Endodermal cell (in vitro differentiated cells): ENCODE measurements at places on chromosomes 7 and 10. TPM values are rescaled to one million over a fixed set of nuclear protein-coding genes. Genes with fewer than 3 reads are reported as not detected.
A peak's percentile ranks its signal among the peaks of the same experiment; 100 is the strongest.

The ARMC3 gene
- 1.5 to 4.3 TPM (median 3.0 TPM) in 3 replicates for total RNA-seq

The OR2A25 gene
- not detected in 3 replicates for total RNA-seq

The PRR15 gene
- total RNA-seq: 2.7 to 5.0 TPM (median 4.0 TPM) in 3 replicates

The GSTO2 gene
- total RNA-seq: 15.8 and 17.8 TPM in 2 replicates

The CCDC201 gene
- not detected in 3 replicates for total RNA-seq

The PCDH15 gene
- total RNA-seq: 0.86 and 0.95 TPM in 2 replicates

The MGMT gene
- total RNA-seq: 27.3 to 28.6 TPM (median 27.4 TPM) in 3 replicates

- H3K36me3 ChIP-seq: no peaks in the 10 kb centered on the region
- no peaks in the 10 kb centered on the region for H3K4me1 ChIP-seq
- H3K27me3 ChIP-seq: no peaks in the 10 kb centered on the region
- no peak overlapping the region for H3K27ac ChIP-seq
Observed at GRCh38 chr7:91527460-91527859, 263.2 kb downstream of the FZD1 start.

- H3K4me3 ChIP-seq: no peak overlapping the region
- DNase-seq: no peak
- no peaks in the 10 kb centered on the region for H3K4me1 ChIP-seq
- H3K27me3 ChIP-seq: no peaks in the 10 kb centered on the region
- no peak overlapping the region for H3K27ac ChIP-seq
Observed at GRCh38 chr10:30383356-30383755, 34.3 kb upstream of the MTPAP start.

- peak overlapping the region; percentile 95 for H3K4me3 ChIP-seq
- DNase-seq: no peak
- no peaks in the 10 kb centered on the region for H3K36me3 ChIP-seq
- H3K27ac ChIP-seq: no peak overlapping the region
Observed at GRCh38 chr10:87865241-87865881, 1.9 kb downstream of the PTEN start.

DNA sequence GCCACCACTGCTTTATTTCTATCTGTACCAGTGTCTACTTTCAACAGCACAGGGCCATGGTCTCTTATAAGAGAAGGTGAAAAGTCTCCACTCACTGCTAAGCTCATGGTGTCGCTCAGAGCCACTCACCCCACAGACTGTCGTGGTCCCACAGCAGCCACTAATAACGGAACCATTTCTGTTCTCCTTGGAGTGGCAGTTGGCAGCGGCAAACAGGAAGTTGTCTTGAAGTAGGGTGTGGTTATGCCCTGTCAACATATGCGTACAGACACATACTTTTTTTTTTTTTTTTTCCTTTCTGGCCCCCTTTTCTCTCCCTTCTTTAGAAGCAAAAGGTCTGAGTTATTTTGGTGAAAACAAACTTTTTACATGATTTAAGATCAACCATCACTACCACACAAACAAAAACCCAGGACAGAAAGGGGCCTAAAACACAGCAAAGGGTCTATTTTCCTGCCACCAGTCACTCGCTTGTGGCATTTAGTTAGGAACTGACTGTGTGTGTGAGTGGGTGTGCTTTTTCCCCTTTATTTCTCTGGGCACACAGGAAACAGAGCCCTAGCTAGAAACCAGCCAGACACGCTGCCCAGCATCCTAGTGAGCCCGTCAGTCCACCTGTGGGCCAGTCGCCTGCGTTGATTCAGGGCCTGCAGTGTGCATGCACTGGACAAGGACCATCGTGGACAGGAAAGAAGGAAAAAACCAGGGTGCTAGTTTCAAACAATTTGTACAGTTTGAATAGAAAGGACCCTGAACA lies 96.7 kb upstream of the EFCAB10 start:
- no peak for DNase-seq
- no peak overlapping the region for H3K27ac ChIP-seq
- no peaks in the 10 kb centered on the region for H3K27me3 ChIP-seq
- H3K4me1 ChIP-seq: peaks cover 22% of the 10 kb centered on the region

DNA sequence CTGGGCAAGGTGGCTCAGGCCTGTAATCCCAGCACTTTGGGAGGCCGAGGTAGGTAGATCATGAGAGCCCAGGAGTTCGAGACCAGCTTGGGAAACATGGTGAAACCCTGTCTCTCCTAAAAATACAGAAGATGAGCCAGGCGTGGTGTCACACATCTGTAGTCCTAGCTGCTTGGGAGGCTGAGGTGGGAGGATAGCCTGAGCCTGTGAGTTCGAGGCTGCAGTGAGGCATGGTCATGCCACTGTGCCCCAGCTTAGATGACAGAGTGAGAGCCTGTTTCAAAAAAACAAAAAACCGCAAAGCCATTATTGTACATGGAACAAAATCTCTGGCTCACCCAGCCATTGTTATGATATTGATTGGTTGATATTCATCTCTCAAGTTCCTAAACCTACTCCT lies 53.7 kb downstream of the KMT2E start:
- DNase-seq: no peak
- peaks cover 89% of the 10 kb centered on the region for H3K36me3 ChIP-seq
- no peaks in the 10 kb centered on the region for H3K27me3 ChIP-seq
- no peak overlapping the region for H3K4me3 ChIP-seq

DNA sequence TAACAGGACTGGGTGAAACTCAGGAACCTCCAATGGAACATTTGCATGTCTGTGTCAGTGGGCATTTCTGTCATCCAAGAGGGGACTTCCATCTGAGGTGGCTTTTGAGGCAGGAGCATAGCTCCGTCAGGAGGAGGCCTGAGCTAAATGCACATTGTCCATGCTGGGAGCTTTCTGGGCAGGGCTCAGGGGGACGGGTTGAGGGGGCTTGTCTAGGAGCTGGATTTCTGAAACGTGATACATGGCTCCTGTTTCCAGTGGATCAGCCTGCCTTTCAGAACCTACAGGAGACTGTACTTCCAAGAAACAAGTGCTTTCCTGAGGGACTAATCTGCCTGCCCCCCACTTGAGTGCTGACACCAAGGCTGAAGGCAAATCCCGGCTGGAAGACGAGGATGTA lies 40.5 kb upstream of the GDF10 start:
- H3K4me3 ChIP-seq: no peak overlapping the region
- no peaks in the 10 kb centered on the region for H3K36me3 ChIP-seq
- peaks cover 9% of the 10 kb centered on the region for H3K4me1 ChIP-seq
- no peaks in the 10 kb centered on the region for H3K27me3 ChIP-seq
- no peak overlapping the region for H3K27ac ChIP-seq

DNA sequence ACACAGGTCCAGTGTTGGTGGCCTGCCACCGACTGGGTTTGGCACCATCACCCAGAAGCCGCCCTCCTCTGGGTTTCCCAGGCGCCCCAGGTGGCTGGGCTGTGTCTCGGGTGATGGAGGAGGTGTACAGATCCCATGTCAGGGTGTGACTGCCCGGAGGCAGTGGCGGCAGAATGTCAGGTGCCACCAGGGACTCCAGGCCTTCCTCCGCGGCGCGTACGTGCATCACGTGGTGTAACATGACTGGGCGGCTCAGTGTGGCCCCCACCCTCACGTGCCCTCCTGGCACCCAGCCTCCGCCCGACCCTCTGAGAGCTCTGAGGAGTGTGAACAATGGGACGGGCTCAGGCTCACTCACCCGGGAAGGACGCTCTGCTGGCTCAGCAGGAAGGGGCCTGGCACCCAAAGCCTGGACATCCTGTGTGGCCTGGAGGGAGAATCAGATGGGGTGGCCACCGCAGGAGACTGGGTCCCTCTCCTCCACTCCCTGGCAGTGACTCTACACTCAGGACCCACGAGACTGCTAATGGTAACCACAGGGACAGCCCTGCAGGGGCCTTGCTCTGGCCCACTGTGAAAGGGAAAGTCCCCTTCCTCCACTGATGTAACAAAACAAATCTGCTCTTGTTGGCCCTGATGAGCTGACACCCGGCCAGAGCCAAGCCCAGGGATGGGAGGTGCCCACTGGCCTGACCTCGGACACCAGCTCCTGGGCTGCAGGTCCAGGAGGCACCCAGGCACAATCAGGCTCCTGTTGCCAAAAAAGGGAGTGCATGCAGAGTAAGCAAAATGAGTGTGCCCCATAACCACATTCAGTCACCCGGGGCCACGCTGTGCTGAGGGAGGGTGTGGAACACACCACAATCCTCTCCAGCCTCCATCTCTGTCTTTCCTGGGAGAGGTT lies 164.8 kb downstream of the PRKAG2 start:
- DNase-seq: no peak
- no peaks in the 10 kb centered on the region for H3K4me1 ChIP-seq
- no peaks in the 10 kb centered on the region for H3K27me3 ChIP-seq

DNA sequence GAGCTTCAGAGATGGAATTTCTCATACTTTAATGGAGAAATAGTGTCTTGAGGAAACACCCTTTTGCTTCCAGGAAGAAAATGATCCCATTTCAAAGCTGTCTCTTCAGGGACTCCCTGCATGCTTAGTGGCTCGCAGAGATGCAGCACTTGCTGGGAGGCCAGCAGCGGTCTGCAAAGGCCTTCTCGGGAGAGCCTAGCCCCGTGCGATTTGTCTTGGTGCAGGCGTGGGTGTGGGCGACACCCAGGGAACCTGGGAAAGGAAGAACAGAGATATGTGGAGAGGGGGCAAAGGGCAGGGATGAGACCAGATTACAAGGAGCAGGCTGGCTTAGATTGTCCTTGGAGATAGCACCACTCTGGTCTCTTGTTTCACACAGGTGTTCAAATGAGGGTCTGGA lies 352.3 kb upstream of the PODXL start:
- no peaks in the 10 kb centered on the region for H3K36me3 ChIP-seq
- H3K4me3 ChIP-seq: no peak overlapping the region
- DNase-seq: peak; percentile 67
- no peak overlapping the region for H3K27ac ChIP-seq
- H3K27me3 ChIP-seq: no peaks in the 10 kb centered on the region

GRCh38 chr10:132389433-132390169 lies 7.4 kb upstream of the PWWP2B start:
- no peak overlapping the region for H3K4me3 ChIP-seq
- H3K27me3 ChIP-seq: no peaks in the 10 kb centered on the region
- H3K27ac ChIP-seq: no peak overlapping the region
- no peaks in the 10 kb centered on the region for H3K36me3 ChIP-seq
- H3K4me1 ChIP-seq: no peaks in the 10 kb centered on the region

DNA sequence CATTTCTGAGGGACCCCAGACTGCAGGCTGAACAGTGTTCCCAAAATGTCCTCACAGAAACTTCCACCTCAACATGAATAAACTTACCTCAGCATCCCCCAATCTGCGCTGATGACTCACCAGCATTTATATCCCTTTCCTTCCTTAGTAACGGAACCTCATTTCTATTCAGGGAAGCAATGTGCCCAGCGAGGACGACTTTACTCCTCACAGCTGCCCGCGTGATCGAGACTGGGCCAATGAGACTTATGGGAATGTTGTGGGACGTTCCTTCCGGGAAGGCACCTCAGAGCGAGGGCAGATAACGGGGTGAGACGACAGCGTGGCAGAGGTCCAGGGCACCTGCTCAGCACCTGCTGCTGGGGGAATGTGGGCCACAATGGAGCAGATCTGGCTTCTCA lies 73.1 kb upstream of the CAMK2B start:
- peaks cover 11% of the 10 kb centered on the region for H3K4me1 ChIP-seq
- peaks cover 39% of the 10 kb centered on the region for H3K36me3 ChIP-seq
- H3K4me3 ChIP-seq: no peak overlapping the region
- no peak overlapping the region for H3K27ac ChIP-seq

- no peak overlapping the region for H3K27ac ChIP-seq
- no peaks in the 10 kb centered on the region for H3K27me3 ChIP-seq
- no peak overlapping the region for H3K4me3 ChIP-seq
- H3K4me1 ChIP-seq: peaks cover 5% of the 10 kb centered on the region
Observed at GRCh38 chr7:136168821-136169220, 191.7 kb upstream of the MTPN start.

GRCh38 chr7:102856036-102856435 lies 56.8 kb upstream of the LRRC17 start:
- no peaks in the 10 kb centered on the region for H3K36me3 ChIP-seq
- no peaks in the 10 kb centered on the region for H3K4me1 ChIP-seq
- no peaks in the 10 kb centered on the region for H3K27me3 ChIP-seq
- no peak overlapping the region for H3K4me3 ChIP-seq

GRCh38 chr10:4214908-4215307 lies 429.9 kb upstream of the KLF6 start:
- no peak for DNase-seq
- no peak overlapping the region for H3K4me3 ChIP-seq
- no peaks in the 10 kb centered on the region for H3K36me3 ChIP-seq
- no peaks in the 10 kb centered on the region for H3K27me3 ChIP-seq
- no peaks in the 10 kb centered on the region for H3K4me1 ChIP-seq
- no peak overlapping the region for H3K27ac ChIP-seq

GRCh38 chr10:35921866-35922350 lies 279.8 kb upstream of the FZD8 start:
- DNase-seq: no peak
- no peaks in the 10 kb centered on the region for H3K27me3 ChIP-seq
- no peaks in the 10 kb centered on the region for H3K36me3 ChIP-seq
- no peak overlapping the region for H3K27ac ChIP-seq
- H3K4me1 ChIP-seq: peaks cover 9% of the 10 kb centered on the region
- H3K4me3 ChIP-seq: no peak overlapping the region

- no peak overlapping the region for H3K27ac ChIP-seq
- H3K4me3 ChIP-seq: no peak overlapping the region
- H3K4me1 ChIP-seq: no peaks in the 10 kb centered on the region
Observed at GRCh38 chr10:59098831-59099452, 77.5 kb upstream of the PHYHIPL start.

GRCh38 chr10:43208147-43209073 lies 58.5 kb downstream of the RASGEF1A start:
- no peak overlapping the region for H3K4me3 ChIP-seq
- no peaks in the 10 kb centered on the region for H3K4me1 ChIP-seq
- no peaks in the 10 kb centered on the region for H3K27me3 ChIP-seq
- DNase-seq: peak; percentile 41

- no peaks in the 10 kb centered on the region for H3K4me1 ChIP-seq
- no peaks in the 10 kb centered on the region for H3K27me3 ChIP-seq
- no peaks in the 10 kb centered on the region for H3K36me3 ChIP-seq
- DNase-seq: no peak
Observed at GRCh38 chr7:102912742-102913141, at the start of gene LRRC17. Gene LRRC17, plus strand, starts transcription at chr7:102913000. Its CDS starts 20,914 bp downstream, at chr7:102933914.

DNA sequence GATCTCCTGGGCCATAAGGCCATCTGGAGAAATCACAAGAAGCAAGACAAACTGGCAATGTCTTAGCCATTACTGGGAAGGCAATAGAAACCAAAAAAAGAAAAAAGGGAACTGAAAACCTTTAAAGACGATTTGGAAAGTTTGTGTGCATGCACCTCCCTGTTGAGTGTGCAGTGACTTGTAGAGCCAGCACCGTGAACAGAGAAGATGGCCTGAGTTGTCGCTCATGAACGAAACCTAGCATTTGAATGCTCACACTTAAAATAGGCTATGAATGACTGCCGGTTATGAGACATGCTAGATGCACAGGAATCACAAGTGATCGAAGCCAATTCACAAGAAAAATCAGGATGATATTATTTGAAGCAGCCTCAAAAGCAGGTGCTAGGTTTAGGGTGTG lies 151.3 kb upstream of the ADO start:
- no peaks in the 10 kb centered on the region for H3K4me1 ChIP-seq
- no peaks in the 10 kb centered on the region for H3K36me3 ChIP-seq
- H3K4me3 ChIP-seq: no peak overlapping the region
- no peaks in the 10 kb centered on the region for H3K27me3 ChIP-seq
- no peak overlapping the region for H3K27ac ChIP-seq

GRCh38 chr10:84845628-84846261 lies 517.4 kb downstream of the CCSER2 start:
- H3K27ac ChIP-seq: no peak overlapping the region
- H3K4me1 ChIP-seq: no peaks in the 10 kb centered on the region
- peak; percentile 64 for DNase-seq
- H3K36me3 ChIP-seq: no peaks in the 10 kb centered on the region
